Right lung (tissue), 10 donors: ENCODE measurements at places on chromosomes 16 and 17. TPM values are rescaled to one million over a fixed set of nuclear protein-coding genes. Genes with fewer than 3 reads are reported as not detected.

Gene SLC6A2
- not detected for polyA plus RNA-seq

DNA sequence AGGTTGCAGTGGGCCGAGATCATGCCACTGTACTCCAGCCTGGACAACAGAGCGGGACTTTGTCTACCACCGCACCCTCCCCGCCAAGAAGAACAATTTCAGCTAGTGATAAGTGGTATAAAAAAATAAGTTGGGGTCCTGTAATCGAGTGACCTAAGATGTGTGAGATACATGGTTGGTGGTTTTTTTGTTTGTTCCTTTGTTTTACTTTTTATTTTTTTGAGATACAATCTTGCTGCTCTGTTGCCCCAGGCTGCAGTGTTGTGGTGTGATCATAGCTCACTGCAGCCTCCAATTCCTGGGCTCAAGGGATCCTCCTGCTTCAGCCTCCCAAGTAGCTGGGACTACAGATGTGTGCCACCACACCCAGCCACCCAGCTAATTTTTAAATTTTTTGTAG is 58.7 kb downstream of the PITPNC1 start:
- DNase-seq, result no peak

DNA sequence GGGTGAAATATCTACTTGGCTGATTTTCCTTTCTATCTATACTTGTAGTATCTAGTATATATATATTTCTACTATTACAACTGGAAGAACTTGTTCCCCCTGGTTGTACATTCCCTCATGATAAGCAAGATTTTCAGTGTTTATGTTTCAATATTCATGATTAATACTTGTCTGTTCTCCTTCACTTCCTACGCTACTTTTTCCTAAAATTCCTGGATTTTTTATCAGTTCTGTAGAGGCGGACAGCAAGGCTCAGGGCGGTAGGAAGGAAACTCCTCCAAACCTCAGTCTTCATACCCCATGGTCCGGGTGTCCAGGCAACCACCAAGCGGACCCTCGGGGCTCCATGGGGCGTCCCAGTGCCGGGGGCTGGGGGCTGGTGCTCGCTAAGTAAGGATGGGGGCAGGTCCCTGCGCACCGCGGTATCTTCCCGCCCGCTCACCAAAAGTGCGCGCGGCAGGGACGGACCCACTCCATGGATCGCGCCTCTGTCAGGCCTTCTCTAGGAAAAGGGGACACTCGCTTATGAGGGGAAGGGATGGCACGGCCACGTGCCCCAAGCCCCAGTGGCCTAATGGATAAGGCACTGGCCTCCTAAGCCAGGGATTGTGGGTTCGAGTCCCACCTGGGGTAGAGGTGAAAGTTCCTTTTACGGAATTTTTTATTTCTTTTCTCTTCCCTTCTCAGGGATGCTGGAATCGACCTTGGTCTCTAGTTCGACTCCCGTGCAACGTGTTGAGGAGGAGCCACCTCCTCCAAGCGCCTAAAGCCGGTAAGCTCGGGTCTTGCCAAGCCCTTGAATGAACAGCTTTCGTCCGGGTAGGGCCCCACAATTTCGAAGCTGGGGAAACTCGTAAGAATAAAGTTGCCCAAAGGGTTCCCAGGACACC is 13.2 kb downstream of the ATP5PD start:
- DNase-seq, result peak; percentile 96

Gene BCAS3
- 21.9 TPM for polyA plus RNA-seq

GRCh38 chr17:53039981-53040380 is 782.7 kb upstream of the KIF2B start:
- DNase-seq, result no peak

Gene C17orf50
- polyA plus RNA-seq, result not detected

GRCh38 chr16:87374313-87374712 is 9.3 kb downstream of the FBXO31 start:
- no peak for DNase-seq
